WTC11 (cell line): ENCODE measurements at places on chromosomes 5 and 9.

DNA sequence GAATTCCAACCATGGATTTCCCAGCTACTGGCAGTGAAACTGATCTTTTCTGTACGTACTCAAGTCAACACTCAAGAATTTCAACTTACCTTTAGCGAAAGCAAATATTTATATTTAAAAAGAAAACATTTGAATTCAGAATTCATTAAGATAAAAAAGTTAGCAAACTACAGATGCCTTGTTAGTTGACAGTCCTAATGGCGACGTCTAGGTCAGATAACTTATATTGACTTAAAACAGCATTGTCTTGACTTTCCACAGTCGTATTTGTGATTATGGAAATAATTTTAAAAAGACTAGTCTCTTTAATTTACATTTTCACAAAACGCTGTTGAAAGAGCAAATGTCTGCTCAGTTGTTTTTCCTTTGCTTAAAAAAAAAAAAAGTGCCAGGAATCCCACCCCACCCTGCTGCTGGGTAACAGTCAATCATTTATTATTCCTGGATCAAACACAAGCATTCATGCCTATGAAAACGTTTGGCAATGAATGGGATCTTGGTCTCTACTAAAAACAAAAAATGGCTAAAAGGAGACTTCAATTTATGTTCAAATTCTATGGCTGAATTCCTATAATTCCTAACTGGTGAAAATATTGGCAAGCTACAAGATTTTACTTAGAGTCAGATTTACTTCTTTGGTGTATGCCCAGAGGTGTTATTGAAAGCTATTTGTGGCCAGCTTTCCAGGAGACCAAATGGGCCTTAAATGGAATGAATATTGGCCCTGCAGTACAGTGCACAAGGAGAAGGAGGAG is 22.0 kb downstream of the OR2S2 start:
- no peak for DNase-seq

DNA sequence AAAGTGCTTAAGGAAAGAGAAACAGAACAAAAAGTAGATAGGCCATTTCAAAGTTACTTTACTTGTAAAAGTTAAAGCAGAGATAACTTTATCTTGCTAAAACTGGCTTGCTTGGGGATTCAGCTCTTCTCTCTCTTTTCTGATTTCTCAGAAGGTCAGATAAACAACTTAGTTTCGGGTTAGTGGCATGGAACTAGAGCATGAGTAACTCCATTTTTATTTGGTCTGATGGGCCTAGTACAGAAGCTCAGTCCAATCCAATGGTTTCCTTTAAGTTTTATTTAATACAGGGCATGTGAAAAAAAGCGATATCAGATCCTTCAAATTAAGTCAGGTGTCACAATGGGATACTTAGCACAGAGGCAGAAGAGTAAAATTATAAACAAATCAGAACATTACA is 18.8 kb upstream of the GPBP1 start:
- no peak for DNase-seq

DNA sequence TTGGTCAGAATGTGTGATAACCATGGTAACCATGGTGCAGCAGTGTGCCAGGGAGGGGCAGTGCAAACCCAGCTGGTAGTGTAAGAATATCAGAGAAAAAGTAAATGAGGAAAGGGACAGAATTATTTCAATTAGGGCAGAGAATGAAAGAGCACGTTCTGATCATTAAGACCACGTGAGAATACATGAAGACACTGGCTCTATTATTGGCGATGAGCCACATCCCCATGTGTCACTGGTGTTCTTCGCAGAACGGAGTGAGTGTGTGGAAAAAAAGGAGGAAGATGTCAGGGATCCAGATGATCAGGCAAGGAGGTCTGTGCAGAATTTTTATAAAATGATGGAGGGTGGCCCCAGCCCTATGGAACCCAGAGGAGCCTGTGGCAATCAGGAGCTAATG is 315.5 kb downstream of the SEMA5A start:
- DNase-seq = no peak

DNA sequence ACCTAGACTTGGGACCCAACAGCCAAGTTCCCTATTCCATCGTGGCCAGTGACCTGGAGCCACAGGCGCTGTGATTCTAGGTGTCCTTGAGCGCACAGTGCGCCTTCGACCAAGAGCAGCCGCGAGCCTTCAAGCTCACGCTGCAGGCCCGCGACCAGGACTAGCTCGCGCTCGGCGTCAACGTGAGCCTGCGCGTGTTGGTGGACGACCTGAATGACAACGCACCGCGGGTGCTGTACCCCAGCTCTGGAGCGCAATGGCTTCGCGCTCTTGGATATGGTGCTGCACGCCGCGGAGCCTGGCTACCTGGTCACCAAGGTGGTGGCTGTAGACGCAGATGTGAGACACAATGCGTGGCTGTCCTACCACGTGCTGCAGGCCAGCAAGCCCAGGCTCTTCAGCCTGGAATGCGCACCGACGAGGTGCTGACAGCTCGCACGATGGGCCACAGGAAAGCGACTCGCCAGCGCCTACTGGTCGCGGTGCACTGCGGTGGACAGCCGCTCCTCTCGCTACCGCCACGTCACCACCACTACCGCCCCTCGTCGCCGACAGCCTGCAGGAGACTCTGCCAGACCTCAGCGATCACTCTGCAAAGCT is 11.4 kb downstream of the PCDHGA12 start:
- DNase-seq = no peak

GRCh38 chr9:78408388-78408787 is 111.5 kb downstream of the PSAT1 start:
- no peak for DNase-seq

- no peak for DNase-seq
Measured at GRCh38 chr9:87659534-87660419, 66.1 kb upstream of the CTSL start.

- no peak for DNase-seq
Measured at GRCh38 chr9:75451505-75451904, 363.2 kb downstream of the OSTF1 start.

GRCh38 chr5:157468293-157468965 is 8.4 kb downstream of the NIPAL4 start:
- no peak for DNase-seq

DNA sequence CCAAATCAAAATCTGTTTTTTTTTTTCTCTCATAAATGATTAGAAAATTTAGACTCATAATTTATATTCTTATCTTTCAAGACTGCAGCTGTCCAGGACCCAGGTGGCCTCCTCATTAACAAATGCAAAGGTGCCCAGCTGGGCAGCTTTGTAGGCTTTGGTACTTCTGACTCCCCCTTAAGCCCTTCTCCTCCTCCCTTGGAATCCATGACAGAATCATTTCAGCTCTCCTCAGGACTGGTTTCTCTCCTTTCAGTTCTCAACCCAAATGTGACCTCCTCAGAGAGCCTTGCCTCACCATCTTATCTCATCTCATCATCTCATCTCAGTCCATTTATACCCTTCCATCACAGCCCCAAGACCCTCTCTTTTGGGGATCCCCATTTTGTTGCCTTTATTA is 221.7 kb downstream of the KIAA0825 start:
- DNase-seq = no peak

GRCh38 chr5:34991486-34992238 is 56.1 kb downstream of the AGXT2 start:
- no peak for DNase-seq

GRCh38 chr5:169183576-169183975 is 117.4 kb downstream of the SLIT3 start:
- DNase-seq = no peak

- DNase-seq = no peak
Measured at GRCh38 chr5:88244686-88245085, 24.0 kb downstream of the TMEM161B start.

DNA sequence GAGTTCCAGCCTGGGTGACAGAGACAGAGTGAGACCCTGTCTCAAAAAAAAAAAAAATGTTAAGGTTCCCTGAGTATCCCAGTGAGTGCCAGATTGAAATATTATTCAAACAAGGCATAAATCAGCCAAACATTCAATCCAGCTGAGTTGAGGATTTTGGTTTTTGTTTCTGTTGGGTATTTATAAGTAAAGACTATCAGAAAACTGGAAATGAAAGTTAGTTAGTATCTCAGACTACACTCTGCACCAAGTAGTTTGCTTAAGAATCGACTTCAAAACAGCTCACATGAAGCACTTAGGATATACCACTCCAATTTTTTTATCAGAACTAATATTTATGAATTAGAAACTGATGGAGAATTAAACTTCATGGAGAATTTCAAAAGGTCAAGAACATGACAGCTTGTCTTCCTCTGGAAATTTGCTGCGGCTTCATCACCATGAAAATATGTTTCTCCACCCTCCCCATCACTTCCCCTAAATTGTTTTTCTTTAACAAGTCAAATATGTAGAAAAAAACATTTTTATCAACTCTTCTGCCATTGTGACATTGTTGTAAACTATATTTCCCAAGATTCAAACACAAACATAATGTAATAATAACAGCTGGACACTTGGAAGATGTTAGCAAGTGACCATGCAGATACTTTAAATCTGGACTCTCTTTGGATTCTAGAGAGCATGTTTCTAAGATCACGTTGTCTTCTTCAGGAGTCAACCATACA is 110.0 kb upstream of the PTGER4 start:
- DNase-seq = no peak

GRCh38 chr5:141519605-141520565 is 31.0 kb downstream of the PCDHGC5 start:
- DNase-seq = no peak

GRCh38 chr5:88829054-88829453 is 53.9 kb downstream of the MEF2C start:
- DNase-seq = no peak

GRCh38 chr9:35736201-35736633 is 3.8 kb downstream of the CREB3 start:
- peak; percentile 78 for DNase-seq

- DNase-seq = peak; percentile 76
Measured at GRCh38 chr5:177071666-177072385, 14.9 kb upstream of the FGFR4 start.

DNA sequence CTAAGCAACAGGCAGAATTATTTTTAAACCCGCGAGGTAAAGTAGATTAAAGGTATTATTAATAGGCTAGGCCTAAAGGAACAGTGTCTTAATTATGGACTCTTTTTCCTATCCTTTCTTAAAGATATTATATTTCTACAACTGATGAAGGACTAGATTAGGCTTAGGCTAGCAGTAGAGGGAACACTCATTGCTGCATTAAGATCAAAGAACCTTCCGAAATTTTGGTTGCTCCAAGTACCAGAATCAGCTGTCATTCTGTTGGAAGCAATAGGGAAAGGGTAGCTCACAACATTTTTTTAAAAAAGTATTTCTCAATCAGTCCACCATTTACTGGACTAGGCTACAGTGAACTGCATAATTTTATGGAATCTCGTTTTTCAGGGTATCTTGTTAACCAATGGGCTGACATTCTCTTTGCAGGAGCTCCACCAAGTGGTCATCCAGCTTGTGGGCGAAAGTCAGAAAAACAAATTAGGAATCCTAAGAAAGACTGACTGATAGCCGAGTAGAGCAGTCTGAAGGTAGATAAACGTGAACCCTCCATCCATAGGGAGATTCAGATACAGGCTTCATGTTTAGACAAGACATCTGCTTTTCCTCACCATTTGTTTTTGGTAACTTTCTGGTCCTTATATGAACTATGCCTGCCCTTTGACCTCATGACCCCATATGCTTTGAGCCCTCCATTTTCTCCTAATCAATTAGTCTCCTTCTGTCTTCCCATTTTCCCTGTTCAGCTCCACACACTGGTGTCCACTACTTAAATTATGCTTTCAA is 103.6 kb upstream of the CHD1 start:
- peak; percentile 38 for DNase-seq

- peak; percentile 48 for DNase-seq
Measured at GRCh38 chr9:96232539-96233241, 69.3 kb downstream of the HSD17B3 start.

DNA sequence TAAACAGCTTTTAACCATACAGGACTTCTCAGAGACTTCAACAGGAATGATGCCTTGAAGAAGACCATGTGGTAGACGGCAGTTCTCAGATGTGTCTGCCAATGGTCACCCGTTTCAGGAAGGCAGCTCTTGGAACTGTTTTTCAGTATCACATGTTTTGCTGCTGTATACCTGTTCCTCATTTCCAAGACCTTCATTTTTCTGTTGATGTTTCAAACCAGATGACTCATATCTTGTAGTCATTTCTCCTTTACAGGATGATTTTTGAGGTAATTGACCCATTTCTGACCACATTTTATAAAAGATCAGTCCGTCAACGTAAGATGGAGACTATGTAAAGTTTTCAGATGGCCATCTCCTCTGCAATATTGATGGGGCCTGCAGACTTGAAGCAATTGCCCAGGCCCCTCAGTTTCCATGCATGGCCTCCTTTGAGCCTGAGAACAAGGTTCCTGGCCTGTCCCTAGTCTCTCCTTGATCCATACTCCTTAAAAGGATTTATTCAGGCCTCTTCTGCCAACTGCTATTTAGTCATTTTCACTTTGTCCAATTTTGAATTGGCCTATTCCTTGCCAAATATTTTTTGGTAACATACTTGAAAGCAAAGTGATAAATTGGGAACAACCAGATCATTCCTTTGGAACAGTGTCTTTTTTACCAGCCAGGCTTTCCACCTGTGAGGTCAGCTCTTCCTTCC is 128.6 kb downstream of the PDZD2 start:
- no peak for DNase-seq

DNA sequence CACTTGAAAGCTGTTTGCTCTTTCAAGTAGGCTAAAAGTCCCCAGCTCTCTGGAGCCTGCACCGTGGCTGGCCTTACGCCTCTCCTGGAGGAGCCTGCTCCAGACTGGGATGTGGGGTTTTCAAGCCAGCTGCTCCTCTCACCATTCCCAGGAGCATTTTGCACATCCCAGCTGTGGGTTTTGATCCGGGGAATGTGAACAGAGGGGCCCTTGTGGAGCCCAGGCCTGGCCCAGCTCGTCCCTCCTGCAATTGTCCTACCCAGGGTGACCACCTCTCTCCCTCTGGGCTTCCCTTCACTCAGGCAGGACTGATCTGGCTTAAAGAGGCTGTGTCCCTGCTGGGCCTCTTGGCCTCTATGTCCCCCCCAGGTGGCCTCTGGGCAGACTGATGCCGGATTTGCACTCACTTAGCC is 32.5 kb upstream of the TIFAB start:
- no peak for DNase-seq

- no peak for DNase-seq
Measured at GRCh38 chr9:87431837-87432236, 65.8 kb upstream of the DAPK1 start.

DNA sequence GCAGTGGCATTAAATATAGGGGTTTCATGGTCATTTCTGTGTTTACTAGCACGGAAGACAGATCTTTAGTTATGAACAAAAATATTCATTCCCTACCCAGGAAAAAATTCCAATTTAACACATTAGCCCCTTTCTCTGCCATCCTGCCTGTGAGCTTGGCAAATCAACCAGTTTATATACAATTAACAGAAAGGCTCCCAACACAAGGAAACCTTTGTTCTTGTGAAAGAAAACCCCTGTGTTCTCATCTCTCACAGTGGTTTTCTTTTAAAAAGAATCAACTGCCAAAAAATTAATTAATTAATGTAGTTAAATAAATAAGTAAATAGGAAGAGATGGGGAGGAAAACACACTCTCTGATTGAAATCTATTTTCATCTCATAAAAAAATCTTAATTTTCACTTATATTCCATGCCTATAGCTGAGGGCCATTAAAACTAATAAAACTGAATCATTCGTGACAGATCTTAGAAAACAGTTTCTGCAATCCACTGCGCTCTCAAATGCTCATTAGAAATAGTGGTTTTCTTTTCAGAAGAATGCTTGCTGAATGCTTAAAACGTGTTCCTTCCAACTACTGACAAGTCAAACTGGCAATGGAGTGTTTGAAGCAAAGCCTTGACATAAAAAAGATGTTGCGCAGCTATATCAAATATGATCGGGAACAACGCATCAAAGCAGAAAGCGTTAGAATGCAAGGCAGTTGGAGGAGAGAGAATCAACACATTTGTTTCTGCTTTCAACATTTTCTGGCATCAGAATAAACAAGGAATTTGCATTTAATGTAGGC is 387.7 kb downstream of the TLR4 start:
- DNase-seq = no peak
